ENCODE measurements at places on chromosomes 3 and 15.

GRCh38 chr3:188830893-188831292 is 340.9 kb upstream of the TPRG1 start:
- no peak for DNase-seq

DNA sequence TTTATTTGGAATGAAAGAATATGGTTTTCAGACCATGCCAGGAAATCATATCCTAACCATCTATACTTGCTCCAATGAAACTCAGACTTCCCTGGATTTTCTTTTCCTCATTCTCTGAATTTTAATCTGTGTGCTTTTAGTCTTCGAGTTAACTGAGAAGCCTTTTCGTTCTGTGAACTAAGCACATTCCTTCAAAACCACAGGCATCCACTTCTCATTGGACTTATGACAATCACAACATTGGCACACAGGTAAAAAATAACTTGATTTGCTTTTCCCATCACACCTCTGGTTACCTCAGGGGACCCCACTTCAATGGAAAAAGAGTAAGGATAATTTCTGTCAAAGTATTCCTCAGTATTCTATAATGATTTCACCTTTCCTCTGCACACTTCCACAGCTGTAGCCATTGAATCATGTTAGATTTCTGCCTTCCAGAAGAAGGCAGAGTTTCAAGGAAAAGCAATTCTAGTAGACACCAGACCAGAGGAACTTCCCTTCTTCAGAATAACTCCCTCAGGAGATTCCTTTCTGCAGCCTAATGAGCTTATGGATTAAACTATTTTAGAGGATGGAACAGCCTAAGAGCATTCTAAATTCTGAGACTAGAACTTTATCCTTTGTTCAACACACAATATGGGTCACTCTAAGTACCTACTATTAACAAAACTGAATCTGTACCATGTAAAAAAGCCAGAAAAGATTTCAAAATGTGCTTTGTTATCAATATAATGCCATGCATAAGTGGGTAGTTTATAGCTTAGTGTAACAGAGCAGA is 15.9 kb downstream of the COMMD2 start:
- no peak for DNase-seq

- DNase-seq = no peak
Measured at GRCh38 chr3:112980080-112980479, 5.2 kb upstream of the CD200R1 start.

GRCh38 chr3:80190051-80190450 is 422.3 kb upstream of the ROBO1 start:
- peak; percentile 32 for DNase-seq

DNA sequence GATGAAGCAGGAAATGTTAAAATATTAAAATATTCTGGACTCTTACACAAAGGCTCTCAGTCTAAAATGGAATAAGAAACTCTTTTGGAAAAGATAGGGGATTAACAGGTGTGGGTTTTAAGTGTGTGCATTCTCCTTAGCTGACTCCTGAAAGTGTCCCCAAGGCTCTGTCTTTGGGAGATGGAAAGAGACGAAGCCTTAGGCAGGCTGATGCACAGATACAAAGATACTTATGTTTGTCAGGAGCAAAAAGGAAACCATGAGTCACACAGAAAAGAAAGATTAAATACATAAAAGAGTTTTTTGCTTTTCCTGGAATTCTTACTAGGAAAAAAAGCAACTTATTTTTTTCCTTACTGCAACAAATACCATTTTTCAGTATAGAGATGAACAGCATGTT is 23.8 kb upstream of the ABI3BP start:
- no peak for DNase-seq

DNA sequence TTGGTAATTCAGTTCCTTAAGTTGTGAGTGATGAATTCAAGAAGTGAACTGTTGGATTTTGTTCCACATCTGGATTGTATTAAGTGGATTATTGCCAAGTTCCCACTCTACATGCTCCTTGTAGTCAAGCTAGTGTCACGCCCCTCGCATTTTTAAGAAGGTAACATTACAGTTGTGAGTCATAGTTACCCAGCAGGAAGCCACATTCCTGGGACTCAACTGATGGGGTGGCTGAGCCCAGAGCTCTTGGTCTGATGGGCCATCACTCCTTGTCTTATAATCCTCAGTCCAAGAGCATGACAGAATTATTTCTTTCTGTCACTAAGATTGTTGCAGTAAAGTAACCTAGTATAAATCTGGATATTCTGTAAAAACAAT is 102.7 kb downstream of the PTPRG start:
- peak; percentile 94 for DNase-seq

DNA sequence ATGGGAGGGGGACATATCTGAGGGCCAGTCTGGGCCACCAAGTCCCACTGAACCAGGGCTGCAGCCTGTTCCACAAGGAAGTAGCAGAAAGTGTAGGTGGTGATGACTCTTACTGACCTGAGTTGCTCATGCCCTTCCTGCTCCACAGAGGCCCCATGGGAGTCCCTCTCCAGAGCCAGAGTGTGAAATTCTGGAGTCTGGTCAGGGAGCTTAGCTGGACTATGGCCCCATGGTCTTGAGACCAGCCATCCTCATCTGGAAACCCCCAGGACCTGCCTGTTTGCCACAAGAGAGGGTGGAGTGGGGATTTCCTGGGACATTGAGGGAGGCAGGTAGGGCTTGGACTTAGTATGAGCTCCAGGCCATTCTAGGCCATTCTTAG is 3.0 kb downstream of the SPINT1 start:
- DNase-seq = no peak

DNA sequence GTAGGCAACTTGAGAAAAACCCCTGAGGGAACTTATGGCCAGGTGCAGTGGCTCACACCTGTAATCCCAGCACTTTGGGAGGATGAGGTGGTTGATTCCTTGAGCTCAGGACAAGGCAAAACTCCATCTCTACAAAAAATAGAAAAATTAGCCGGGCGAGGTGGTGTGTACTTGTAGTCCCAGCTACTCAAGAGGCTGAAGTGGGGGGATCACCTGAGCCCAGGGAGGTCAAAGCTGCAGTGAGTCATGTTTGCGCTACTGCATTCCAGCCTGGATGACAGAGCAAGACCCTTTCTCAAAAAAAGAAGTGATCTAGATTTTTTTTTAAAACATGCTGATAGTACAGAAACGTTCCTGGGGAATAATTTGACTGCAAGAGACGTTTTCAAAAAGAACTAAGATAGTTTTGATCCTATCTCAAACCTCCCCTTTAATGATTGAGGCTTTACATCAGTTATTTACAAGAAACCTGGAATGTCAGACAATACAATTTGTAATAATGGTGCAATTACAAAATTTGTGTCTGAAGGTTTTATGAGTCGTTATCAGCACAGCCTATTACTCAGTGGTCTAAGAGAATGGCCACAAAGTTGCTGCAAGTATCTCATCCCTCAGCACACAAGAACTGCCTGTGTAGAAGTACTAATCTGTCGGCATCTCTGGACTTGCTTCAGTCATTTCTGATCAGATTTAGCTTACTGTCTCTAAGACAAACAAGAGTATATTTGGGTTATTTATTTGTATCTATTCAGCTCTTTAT is 32.2 kb upstream of the KLHL25 start:
- no peak for DNase-seq

DNA sequence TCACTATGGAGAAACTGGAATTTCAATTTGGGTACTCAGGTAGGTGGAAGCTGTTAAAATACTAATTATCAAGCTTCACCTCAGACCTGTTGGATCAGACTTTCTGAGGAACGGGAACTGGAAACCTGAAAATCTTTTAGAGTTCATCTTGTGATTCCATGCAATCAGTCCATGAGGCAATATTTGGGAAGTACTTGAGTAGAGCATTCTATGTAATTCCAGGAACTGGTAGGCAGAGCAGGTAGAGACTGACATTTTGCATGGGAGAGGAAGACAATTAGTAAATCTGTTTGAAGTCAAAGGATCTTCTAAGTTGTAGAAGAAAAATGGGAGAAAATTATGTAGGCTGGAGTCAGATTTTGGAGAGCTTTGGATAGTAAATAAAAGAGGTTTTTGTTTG is 43.1 kb downstream of the FGF7 start:
- DNase-seq = no peak

- no peak for DNase-seq
Measured at GRCh38 chr3:119619094-119619493, 21.4 kb downstream of the PLA1A start.

GRCh38 chr15:75198560-75199356 is 2.9 kb upstream of the C15orf39 start:
- DNase-seq = no peak

DNA sequence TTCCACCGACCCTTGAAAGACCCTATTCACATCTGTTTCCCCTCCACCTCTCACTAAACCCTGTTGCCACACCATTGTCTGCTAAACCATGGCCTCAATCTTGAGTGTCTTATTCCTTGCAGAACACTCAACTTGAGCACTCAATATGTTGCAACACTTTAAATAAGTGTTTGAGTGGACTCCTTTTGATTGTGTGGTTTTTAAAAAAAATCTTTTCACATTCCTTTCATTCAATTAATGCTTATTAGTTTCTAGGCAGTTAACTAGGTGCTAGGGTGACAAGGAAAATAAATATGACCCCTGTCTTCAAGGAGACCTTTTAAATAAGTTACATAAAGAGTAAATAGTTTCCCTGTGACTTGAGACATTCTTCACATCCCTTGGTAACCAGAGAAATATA is 13.3 kb upstream of the HHLA2 start:
- no peak for DNase-seq

DNA sequence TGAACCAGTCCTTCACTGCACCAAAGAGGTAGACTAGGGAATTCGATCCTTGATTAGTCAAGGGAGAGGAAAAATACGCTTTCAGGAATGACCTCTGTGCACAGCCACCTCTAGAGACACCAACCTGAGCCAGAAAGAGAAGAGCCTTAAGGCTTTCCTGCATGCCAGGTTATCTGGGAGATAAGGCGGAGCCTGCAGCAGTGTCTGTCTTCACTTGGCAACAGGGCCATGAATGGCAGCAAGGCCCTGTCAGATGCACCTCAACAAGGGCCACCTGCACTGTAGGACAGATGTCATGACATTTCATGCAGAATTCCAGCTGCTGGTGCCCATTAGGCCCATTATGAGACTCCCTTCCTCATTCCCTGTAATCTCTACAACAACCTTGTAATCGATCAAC is 88.1 kb downstream of the MEX3B start:
- no peak for DNase-seq

DNA sequence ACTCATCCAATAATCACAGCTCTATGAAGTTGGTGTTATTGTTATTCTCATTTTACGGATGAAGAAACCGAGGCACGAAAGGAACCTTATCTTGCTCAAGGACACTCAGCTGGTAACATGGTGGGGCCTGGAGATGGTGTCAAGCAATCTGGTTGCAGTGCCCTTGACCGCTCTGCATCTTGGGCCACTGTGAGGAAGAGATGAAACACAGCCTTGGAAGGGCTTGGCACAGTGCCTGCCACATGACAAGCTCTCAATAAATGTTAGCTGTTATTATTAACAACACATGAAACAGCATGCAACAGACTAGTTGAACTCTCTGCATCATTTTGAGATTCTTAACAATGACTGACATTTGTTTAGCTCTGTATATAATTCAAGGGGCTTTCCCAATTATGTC is 10.1 kb upstream of the ITGA11 start:
- DNase-seq = no peak
